ENCODE measurements at places on chromosomes 7 and 10.

DNA sequence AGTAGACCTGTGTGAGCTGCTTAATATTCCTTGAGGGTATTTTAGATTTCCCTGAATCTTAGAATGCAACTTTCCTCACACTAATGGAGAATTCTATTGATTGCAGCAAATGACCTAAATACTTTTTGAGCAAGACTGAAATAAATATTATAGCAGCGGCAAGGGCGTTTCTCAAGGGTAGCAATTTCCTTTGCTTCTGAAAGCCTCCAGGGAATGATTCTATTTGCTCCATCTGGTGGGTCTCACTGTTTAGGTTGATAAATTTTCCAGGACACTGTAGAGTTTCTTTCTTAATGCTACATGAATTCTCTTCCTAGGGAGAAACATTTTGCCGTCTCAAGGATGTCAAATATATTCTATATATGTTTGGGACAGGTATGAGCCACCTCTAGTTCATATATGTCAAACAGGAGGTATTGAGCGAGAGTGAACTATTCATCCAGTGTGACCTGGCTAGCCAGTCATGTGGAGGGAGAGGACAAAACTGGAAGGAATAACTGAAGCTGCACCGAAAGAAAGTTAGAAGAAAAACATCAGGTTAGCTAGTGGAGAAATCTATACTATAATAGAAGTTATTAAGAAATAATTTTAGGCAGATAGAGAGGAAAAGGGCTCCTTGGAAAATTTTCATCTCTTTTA is 57.9 kb upstream of the FZD8 start:
- no peak for DNase-seq

DNA sequence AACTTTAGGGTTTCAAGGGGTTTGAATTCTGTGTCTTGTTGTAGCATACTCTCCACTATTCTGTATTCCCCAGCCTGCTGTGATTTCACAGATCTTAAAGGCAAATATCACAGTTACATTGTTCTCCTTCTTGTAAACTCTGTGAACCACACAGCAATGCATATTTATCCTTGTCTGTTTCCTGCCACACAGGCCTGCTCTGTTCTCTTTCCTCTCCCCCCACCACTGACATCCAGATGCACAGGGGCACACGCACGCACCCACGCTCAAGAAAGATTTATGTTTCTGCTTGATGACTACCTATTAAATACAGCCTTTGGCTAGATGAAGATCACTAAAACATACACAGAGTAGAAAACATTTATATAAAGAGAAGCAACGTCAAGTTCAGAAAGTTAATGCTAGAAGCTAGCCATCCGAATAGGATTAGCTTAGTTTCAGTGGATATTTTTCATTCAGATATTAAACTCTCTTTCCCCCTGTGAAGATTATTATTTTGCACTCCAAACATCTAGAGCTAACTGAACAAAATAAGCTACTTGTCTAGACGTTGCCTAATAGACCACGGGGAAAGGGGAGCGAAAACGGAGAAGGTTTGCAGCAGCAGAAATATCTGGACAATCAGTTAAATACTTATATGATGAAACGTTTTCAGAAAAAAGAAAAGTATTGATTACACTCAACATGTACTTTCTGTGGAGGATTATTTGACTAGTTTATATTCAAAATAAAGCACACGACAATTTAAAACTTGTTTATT is 193.1 kb upstream of the SEMA3C start:
- no peak for DNase-seq

DNA sequence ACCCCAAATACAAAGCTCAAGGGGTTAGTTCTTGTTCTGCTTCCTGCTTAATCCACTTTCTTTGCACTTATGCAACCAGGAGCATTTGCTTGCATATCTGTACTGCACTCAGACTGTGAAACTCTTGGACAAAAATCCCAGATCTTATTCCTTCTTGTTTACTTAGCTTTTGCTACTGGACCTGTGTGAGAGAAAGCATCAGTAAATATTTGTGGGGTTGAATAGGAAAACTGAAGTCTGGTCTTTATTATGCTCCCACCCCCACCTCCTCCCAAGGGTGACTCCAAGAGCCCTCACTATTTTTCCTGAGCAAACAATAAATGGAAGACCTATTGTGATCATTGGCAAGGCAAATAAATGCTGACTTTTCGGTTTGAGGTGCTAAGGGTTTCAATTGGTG is 57.1 kb upstream of the VSTM2A start:
- no peak for DNase-seq

DNA sequence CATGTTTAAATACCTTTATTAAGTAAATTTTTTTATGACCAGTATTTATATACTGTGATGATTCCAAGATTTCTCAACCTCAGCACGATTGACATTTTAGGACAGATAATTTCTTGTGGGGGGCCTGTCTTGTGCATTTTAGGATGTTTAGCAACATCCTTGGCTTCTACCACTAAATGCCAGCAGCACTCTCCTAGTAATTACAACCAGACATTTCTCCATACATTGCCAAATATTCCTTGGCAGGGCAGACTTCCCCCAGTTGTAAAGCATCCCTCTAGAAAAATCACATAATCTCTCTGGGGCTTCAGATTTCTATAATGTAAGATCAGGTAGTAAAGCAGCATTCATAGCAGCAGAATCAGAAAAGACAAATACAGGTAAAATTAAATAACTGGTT is 7.8 kb upstream of the LIPM start:
- DNase-seq: no peak

GRCh38 chr7:25951414-25952260 is 200.4 kb upstream of the NFE2L3 start:
- DNase-seq: no peak

DNA sequence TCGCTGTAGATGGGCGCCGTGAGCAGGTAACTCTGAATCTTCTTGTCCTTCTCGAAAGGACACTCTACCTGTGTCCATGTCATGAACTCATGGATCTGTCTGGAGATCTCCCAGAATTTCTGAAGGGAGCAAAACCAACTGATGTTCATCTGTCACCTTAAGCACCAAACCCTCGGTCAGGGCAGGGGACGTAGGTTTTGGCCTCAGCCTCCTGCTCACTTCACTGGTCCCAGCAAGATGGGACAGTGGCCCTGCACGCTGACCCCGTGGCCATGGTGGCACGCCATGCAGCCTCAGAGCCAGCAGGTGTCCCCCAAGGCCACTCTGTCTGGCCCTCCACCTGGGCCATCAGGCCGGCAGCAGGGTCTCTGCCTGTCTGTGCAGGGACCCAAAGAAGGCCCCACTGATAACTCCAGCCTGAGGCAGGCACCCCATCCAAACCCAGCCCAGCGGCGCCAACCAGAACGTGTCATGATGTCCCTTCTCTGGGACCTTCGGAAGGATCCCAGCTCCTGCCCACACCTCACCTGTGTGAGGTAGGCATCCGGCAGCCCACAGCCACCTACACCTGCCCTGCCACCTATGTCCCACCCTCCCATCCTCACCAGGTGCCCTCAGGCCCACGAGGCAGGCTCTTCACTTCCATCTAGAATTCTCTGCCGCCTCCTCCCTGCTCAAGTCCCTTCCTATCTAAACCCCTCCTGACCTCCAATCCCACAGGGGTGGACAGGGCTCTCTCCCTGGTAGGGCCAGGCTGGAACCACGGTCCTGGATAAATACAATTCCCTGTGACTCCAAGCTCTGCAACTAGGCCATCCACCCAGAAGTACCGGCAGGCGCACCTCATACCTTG is 59.0 kb downstream of the CSGALNACT2 start:
- no peak for DNase-seq

DNA sequence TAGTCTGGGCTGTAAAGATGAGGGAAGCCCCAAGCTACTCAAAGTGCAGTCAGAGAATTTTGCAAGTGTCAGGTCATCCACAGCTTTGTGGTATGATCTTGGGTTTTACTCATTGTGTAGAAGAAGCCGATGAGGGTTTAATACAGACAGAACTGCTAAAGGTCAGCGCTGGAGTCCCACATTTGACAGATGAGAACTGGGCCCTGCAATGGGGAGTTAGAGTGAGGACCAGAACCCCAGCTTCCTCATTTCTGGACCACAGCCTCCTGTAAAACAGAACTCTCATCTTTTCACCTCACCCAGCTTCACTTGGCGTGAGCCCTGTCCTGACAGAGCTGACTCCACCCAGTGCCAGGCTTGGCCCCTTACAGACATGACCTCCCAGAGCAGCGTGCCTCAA is 20.1 kb downstream of the LRRC20 start:
- DNase-seq: no peak

- DNase-seq: no peak
Measured at GRCh38 chr10:112217386-112218035, 33.9 kb upstream of the GPAM start.

DNA sequence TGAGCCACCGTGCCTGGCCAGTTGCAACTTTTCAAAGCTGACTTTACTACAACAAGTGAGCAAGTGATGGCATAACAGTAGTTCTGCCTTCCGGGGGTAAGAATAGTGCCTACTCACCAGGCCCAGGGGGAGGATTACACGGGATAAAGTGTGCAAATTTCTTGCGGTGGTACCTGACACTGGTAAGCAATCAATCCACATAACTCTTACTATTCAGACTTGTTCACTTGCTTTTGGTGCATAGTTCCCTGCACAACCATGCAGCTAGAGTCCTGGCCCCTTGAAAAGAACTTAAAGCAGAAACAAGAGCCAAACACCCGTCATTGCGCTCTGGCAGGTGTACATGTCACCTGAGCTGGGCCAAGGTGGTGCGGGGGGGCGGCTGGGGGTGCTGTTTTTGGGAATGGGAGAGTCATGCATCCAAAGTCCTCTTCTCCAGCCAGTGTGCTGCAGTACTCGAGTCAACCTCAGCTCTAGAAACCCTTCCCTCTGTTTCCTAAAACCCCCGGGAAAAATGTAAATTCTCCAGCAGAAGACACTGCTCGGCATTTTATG is 5.4 kb upstream of the COBL start:
- DNase-seq: no peak

DNA sequence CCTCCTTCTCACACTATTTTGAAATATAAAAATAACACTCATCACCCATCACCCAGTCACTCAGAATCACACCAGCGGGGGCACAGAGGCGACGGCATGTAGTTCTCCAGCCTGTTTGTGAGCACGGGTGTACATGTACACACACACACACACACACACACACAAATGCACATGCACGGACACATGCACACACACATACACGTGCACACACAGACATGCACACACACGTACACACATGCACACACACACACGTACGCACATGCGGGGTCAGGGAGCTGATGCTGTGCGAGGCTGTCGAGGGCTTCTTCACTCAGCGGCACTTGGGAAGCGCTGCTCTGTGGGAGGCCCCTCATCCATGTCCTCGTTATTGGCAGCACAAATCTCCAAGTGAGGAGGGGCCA is 178.8 kb downstream of the ELFN1 start:
- DNase-seq: no peak

GRCh38 chr7:114084002-114084471 is 165.2 kb upstream of the PPP1R3A start:
- no peak for DNase-seq

- no peak for DNase-seq
Measured at GRCh38 chr10:77927402-77928246, 1.1 kb upstream of the DLG5 start.

DNA sequence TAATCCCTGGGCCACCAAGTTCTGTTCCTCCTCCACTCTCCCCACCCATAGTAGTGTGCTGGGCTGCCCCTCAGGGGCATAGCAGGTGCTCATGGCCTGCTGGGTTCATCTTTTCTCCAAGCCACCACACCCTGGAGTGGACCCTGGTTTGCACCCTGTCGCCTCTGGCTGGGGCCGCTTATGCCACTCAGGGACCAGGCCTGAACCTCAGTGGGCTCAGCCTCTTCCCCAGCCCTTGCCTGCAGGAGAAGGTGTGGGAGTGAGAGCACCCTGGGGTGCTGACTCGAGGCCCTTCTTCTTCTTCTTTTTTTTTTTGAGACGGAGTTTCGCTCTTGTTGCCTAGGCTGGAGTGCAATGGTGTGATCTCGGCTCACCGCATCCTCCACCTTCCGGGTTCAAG is 10.2 kb downstream of the CLIP2 start:
- no peak for DNase-seq

GRCh38 chr7:113128031-113128430 is 9.7 kb upstream of the SMIM30 start:
- no peak for DNase-seq

- no peak for DNase-seq
Measured at GRCh38 chr7:18570890-18571478, 75.4 kb downstream of the HDAC9 start.

DNA sequence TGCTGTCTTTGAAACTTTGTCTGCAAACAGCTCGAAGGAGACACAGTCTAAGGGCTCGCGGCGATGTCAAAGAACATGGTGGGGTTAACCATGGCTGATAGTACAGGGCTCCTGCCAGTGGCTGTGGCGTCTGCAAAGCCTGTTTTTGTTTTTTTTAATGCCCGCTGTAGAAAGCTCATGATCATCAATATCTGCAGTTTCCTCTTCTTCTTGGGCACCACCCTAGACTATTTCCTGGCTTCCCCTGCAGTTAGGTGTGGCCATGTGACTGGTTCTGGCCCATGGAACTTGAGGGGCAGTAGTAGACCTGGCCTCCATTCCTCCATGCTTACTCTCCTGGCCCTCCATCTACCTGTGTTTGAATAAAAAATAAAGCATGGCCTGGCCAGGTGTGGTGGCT is 21.8 kb upstream of the SAMD8 start:
- no peak for DNase-seq

DNA sequence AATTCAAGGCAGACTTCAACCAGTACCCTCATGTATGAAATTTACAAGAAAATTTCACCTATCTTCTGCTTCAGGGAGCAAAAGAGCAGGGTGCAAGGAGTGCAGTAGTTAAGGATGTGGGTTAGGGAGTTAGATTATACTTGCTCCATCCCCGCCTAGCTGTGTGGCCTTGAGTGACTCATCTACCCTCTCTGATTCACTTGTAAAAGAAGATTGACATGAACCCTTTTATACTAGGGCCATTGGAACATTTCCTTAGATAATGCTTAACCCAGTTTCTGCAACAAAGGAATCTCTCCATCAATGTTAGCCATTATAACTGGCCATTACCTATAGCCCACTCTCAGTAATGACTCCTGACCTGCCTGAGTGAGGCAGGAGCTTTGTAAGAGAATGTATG is 10.2 kb upstream of the HSPA12A start:
- DNase-seq: no peak

GRCh38 chr7:120280743-120281142 is 7.8 kb downstream of the KCND2 start:
- DNase-seq: no peak

- no peak for DNase-seq
Measured at GRCh38 chr10:18087355-18087754, 52.9 kb upstream of the CACNB2 start.

- DNase-seq: no peak
Measured at GRCh38 chr10:32948451-32948850, 9.6 kb downstream of the ITGB1 start.

GRCh38 chr7:150944066-150945042 is 33.8 kb downstream of the KCNH2 start:
- DNase-seq: no peak
